ENCODE measurements at places on chromosomes 4 and X. TPM values are rescaled to one million over a fixed set of nuclear protein-coding genes. Genes with fewer than 3 reads are reported as not detected.

Gene PLAC8
- 4.9 TPM for polyA plus RNA-seq

Gene PAGE3
- polyA plus RNA-seq, result not detected

Gene KIAA1210
- 0.30 TPM for polyA plus RNA-seq

Gene CMC4
- 7.3 TPM for polyA plus RNA-seq

Gene CORIN
- polyA plus RNA-seq, result 0.84 TPM

Gene PPP2R2C
- 0.31 TPM for polyA plus RNA-seq

Gene IL2
- not detected for polyA plus RNA-seq

Gene NXF2
- polyA plus RNA-seq, result not detected

Gene HEPH
- 8.8 TPM for polyA plus RNA-seq

Gene TCEANC
- 4.8 TPM for polyA plus RNA-seq

Gene SLC10A4
- 0.85 TPM for polyA plus RNA-seq

Gene MAP3K15
- polyA plus RNA-seq, result 1.2 TPM

GRCh38 chr4:9880406-9881197 is 99.2 kb downstream of the DRD5 start:
- DNase-seq, result no peak

DNA sequence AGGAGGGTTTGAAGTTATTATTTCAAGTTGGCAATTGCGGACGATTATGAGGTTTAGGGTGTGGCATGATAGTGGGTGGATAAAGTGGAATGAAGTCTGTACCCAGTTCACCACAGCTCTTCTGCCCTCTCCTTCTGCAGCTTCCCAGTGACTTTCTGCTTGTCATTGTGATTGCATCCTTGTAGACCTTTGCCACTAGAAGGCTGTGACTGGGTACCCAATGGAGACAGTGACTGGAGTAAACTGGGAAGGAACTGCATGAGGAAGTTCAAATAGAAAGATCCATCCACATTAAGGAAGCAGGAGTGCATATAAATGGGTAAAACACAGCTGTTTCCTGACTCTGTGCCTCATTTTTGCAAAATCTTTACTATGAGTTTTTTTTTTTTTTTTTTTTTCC is 53.5 kb upstream of the SPANXN3 start:
- no peak for DNase-seq

DNA sequence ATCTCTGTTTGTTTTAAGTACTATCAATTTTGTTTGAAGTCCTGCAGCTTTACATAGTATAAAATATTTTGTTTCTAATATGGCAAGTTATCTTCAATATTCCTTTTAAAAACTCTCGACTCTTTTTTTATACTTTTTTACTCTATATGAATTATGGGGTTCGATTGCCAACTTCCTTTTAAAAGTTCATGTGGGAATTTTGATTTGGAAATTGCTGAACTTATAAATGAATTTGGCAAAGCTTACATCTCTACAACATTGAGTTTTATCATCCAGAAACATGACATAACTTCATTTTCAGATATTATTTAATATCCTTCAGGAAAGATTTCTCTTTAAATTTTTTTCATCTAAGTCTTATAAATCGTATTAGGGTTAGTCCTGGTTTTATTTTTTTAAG is 60.8 kb downstream of the ASB9 start:
- no peak for DNase-seq

GRCh38 chr4:57943682-57944081 is 833.5 kb upstream of the IGFBP7 start:
- DNase-seq, result no peak

- DNase-seq, result no peak
Observed at GRCh38 chr4:75660491-75660890, 12.7 kb downstream of the G3BP2 start.

DNA sequence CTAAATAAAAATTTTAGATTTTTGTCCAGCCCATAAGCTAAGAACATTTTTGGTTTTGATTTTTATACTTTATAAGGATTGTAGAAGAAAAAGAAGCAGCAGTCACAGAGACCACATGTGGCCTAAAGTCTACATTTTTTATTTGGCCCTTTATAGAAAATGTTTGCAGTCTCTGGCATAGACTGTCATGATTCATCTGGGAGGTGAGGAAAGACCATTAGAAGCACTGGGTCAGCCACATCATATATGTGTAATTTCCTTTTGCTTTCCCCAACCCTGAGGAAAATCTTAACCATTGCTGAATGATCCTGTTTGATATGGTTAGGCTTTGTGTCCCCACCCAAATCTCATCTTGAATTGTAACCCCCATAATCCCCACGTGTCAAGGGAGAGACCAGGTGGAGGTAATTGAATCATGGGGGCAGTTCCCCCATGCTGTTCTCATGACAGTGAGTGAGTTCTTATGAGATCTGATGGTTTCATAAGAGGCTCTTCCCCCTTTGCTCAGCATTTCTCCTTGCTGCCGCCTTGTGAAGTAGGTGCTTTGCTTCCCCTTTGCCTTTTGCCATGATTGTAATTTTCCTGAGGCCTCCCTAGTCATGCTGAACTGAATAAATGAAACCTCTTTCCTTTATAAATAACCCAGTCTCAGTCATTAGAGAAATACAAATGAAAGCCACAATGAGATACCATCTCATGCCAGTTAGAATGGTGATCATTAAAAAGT is 12.1 kb upstream of the COPS4 start:
- DNase-seq, result no peak

GRCh38 chrX:106742805-106743204 is 16.3 kb downstream of the RNF128 start:
- DNase-seq, result no peak

DNA sequence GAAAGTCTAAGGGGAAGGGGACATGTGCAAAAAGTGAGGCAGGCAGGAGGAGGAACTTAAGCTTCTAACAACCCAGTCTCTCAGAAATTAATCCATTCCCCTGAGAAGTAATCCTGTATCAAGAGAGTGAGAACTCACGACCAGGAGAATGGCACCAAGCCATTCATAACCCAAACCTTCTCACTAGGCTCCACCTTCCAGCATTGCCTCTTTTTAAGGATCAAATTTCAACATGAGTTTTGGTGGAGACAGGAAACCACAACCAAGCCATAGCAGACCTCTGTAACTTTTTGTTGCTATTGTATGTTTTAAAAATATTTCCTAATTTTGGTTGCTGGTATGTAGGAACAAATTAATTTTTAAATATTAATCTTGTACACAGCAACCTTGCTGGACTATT is 32.8 kb downstream of the PASD1 start:
- DNase-seq, result no peak

DNA sequence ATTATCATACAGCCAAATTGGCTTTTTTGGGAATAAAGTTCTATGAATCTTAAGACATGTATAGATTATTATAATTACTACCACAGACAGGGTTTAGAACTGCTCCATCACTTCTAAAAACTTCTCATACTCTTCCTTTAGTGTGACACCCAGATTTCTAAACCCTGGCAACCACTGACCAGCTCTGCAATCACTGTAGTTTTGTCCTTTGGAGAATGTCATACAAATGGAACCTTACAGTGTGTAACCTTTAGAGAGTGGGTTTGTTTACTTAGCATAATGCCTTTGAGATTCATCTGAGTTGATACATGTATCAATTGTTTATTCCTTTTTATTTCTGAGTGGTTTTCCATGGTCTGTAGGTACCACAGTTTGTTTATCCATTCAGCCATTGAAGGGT is 95.0 kb downstream of the TMEM164 start:
- DNase-seq, result no peak

GRCh38 chrX:55767100-55767499 is 49.6 kb downstream of the RRAGB start:
- DNase-seq, result no peak

- DNase-seq, result no peak
Observed at GRCh38 chr4:176334066-176334465, 14.3 kb downstream of the SPCS3 start.

DNA sequence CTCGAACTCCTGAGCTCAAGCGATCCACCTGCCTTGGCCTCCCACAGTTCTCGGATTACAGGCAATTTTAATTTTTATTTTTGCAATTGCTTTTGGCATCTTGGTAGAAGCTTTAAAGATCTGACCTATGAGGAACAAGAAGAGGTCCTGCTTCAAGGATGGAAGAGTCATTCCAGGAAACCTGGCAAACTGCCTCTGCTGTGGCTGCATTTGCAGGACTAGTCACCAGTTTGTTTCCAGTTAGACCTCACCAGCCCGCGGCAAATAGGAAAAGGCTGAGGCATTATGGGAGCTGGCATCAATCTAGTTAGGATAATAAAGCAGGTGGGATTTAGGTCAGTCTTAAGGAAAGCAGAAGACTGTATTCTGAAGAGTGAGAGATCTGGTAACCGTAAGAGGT is 51.9 kb upstream of the LAS1L start:
- DNase-seq, result no peak

DNA sequence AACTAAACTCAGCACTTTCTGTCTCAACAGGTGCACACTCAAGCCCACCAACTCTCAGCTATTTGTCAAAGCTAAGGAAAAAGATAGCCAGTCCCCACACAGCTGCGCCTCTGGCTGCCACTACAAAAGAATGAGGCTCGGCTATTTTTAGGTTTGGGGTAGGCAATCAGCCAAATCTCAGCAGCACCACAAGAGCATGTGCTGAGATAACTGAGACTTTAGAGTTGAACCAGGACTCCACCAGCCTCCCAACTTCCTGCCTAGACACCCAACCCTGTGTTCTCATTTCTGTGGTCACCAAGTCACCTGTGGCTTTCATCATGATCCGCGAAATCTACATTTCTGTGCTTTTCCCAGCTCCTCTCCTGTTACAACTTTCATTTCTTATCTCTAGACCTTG is 28.0 kb downstream of the DMD start:
- peak; percentile 63 for DNase-seq

- DNase-seq, result peak; percentile 58
Observed at GRCh38 chr4:22434895-22435294, 81.0 kb downstream of the ADGRA3 start.

GRCh38 chr4:44279066-44279465 is 169.5 kb downstream of the KCTD8 start:
- DNase-seq, result no peak

- no peak for DNase-seq
Observed at GRCh38 chr4:144611850-144612249, 34.1 kb upstream of the HHIP start.

DNA sequence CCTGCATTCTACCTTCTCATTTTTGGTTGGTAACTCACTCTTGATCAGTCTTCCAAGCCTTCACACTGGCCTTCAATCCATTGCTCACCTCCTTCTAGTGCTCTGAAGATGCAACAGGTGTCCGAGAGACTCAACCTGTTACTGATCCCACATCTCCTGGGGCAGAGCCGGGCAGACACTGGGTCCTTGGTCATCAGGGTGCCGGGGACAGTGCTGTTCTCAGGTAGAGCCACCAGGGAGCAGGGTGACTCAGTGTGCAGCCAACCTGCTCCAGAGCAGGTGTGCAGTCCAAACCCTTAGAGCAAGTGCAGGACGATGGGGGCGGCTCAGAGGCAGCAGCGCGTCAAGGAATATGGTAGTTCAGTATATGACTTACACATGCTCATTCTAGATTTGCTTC is 188.4 kb downstream of the DHX15 start:
- no peak for DNase-seq

DNA sequence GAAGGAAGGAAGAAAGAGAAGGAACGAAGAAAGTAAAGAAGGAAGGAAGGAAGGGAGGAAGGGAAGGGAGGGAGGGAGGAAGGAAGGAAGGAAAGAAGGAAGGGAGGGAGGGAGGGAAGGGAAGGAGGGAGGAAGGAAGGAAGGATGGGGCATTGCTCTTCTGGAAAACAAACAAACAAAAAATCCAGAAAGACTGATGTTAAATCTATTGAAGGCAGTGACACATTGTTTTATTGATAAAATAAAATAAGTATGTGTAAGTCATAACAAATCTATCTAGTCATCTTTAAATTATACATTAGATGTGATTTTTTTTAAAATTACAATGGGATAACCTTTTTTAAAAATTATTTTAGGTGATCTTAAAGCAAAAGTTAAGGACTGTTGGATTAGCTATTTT is 1245.5 kb downstream of the STIM2 start:
- DNase-seq, result no peak

GRCh38 chrX:153770601-153771414 is 6.8 kb downstream of the PLXNB3 start:
- DNase-seq, result no peak

DNA sequence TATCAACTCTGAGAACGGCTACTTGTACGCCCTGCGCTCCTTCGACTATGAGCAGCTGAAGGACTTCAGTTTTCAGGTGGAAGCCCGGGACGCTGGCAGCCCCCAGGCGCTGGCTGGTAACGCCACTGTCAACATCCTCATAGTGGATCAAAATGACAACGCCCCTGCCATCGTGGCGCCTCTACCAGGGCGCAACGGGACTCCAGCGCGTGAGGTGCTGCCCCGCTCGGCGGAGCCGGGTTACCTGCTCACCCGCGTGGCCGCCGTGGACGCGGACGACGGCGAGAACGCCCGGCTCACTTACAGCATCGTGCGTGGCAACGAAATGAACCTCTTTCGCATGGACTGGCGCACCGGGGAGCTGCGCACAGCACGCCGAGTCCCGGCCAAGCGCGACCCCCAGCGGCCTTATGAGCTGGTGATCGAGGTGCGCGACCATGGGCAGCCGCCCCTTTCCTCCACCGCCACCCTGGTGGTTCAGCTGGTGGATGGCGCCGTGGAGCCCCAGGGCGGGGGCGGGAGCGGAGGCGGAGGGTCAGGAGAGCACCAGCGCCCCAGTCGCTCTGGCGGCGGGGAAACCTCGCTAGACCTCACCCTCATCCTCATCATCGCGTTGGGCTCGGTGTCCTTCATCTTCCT is 2.7 kb downstream of the PCDH10 start:
- no peak for DNase-seq

DNA sequence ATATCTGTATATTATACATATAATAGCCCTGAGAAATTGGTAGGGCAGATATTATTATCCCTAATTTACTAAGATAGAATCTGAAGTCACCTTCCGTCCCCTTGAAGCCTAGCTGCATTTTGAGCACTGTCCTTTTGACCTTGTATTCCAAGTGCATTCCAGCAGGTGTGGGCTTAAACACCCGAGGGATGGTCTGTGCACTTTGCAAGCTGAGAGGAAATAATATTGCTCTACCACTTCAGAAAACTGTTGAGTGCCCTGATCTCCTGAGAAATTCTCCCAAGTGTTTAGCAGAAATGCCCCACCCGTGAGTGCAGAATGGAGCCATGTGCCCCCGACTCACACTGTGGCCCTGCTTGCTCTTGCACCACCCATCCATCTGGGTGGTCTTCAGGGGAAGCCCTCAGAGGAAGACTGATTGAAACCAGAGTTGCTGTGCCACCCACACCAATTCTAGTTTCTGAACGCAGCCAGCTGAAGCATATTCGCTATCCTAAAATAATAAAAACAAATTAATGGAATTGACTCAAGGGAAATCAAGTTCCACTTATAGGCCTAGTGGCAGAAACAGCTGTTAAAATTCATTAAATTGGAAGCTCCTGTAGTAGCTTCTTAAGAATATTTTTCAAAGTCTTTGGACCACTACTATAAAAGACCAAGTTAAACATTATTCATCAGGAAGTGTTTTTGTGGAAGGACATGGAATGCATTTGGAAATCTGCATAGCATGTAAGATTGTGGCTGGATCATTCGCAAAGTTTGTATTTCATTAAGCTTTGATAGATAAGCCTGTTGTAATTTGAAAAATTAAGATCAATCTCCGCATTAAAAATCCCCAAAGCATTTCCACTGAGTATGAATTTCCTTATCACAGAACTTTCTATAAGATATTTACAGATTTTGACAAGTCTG is 41.3 kb upstream of the PRKG2 start:
- no peak for DNase-seq
